ENCODE measurements at places on chromosomes 6 and 20. TPM values are rescaled to one million over a fixed set of nuclear protein-coding genes. Genes with fewer than 3 reads are reported as not detected.

DNA sequence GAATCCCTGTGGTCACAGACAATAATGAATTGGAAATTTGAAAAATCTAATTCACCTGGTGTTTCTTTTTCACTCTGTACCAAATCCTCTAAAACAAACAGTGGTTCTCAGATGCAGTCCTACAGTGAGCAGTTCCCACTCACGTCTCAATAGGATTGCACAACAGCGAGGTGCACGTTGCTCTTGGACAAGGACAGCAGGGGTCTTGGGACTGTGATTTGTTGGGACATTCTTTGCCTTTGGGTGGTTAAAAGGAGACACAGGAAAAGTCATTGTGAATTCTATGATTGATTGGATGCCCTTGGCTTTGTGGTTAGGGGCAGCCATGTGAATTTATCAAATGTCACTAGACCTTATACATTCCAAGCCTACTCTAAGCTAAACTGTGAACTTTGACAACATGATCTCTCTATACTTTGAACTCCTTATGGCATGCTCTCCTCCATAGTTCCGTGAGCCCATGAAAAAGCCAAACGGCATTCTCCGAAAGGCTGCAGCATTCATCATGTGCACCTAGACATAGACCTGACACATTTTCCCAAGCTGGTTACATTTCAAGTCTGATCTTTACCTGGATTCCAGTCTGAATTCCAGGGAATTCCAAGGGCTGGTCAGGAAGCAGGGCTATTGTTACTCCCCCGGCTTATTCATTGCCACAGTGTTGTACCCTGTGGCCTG is 647 bp downstream of the UNC93A start:
- no peaks in the 10 kb centered on the region for H3K27me3 ChIP-seq
- no peaks in the 10 kb centered on the region for H3K36me3 ChIP-seq
- no peak overlapping the region for H3K4me3 ChIP-seq
- no peaks in the 10 kb centered on the region for H3K4me1 ChIP-seq
- DNase-seq, result no peak

GRCh38 chr6:169501128-169501527 is 200.7 kb downstream of the WDR27 start:
- no peak overlapping the region for H3K4me3 ChIP-seq
- H3K27me3 ChIP-seq, result no peaks in the 10 kb centered on the region
- H3K36me3 ChIP-seq, result no peaks in the 10 kb centered on the region

- H3K4me1 ChIP-seq, result peaks cover 2% of the 10 kb centered on the region
- H3K4me3 ChIP-seq, result no peak overlapping the region
- no peak overlapping the region for H3K27ac ChIP-seq
- no peaks in the 10 kb centered on the region for H3K27me3 ChIP-seq
Measured at GRCh38 chr6:16854986-16855385, 93.7 kb upstream of the ATXN1 start.

GRCh38 chr6:109239651-109240321 is 142.5 kb downstream of the CD164 start:
- no peak overlapping the region for H3K4me3 ChIP-seq
- H3K36me3 ChIP-seq, result no peaks in the 10 kb centered on the region
- no peaks in the 10 kb centered on the region for H3K27me3 ChIP-seq
- peaks cover 37% of the 10 kb centered on the region for H3K4me1 ChIP-seq
- H3K27ac ChIP-seq, result peak overlapping the region; percentile 67

DNA sequence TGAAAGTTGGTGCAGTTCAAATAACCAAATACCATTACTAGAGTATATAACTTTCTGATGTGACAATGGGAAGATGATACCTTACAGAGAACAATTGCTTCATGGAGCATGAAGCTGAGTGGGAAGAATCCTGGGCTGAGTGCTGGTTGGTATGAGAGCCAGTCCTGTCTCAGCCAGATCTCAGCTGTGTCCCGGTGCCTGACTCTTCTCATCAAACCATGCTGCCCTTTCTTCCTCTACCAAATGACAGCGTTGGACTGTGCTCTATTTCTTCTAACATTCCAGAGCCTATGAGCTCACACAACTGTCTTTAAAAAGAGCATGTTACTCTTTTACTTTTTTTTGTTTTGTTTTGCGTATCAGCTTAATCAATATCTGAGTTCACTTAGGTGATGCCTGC is 27.5 kb upstream of the PBOV1 start:
- H3K27me3 ChIP-seq, result no peaks in the 10 kb centered on the region
- H3K36me3 ChIP-seq, result no peaks in the 10 kb centered on the region
- H3K4me3 ChIP-seq, result no peak overlapping the region
- H3K4me1 ChIP-seq, result no peaks in the 10 kb centered on the region

DNA sequence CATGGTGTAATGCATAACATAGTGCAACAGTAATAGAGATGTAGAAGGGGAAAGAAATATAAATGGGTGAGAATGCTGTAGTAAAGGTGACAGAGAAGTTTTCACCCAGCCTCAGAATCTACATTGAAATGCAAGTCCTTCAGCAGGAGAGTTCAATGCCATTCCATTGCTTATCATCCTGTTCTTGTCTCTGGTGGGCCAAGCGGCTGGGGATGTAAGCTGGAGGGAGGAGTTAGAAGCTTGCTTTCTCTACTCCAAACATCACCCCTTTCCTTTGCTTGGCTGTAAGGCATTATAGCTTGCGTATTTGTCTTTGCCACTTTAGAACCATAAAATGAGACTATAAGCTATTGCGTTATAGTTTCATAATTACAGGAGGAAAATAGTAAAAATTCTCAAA is 2.2 kb upstream of the FUT9 start:
- H3K27me3 ChIP-seq, result no peaks in the 10 kb centered on the region
- no peak for DNase-seq
- H3K4me3 ChIP-seq, result no peak overlapping the region
- H3K36me3 ChIP-seq, result no peaks in the 10 kb centered on the region
- no peak overlapping the region for H3K27ac ChIP-seq
- H3K4me1 ChIP-seq, result no peaks in the 10 kb centered on the region

GRCh38 chr6:37283268-37283667 is 25.3 kb upstream of the TMEM217 start:
- H3K27ac ChIP-seq, result peak overlapping the region; percentile 85
- H3K36me3 ChIP-seq, result peaks cover 6% of the 10 kb centered on the region

DNA sequence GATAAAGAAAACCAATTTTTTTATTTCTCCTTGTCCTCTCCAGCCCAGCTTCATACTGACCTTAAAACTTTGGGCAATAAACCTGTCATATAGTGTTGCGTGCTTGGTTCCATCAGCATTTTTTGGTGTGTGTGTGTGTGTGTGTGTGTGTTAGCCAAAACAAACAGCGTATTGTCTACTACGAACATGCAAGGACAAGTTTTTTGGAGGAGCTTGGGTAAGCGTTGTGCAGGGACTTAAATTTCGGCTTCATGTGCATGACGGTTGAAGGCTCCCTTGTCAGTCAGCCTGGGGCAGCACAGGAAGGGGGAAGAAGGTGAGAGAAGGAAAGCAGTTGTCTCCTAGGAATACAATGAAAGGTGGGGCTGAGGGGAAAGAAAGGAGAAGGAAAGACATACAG is 62.0 kb upstream of the PAX1 start:
- no peak overlapping the region for H3K27ac ChIP-seq
- H3K4me1 ChIP-seq, result no peaks in the 10 kb centered on the region
- H3K36me3 ChIP-seq, result no peaks in the 10 kb centered on the region

GRCh38 chr6:33894438-33894837 is 90.6 kb upstream of the MLN start:
- no peak overlapping the region for H3K4me3 ChIP-seq
- no peaks in the 10 kb centered on the region for H3K4me1 ChIP-seq
- H3K27ac ChIP-seq, result no peak overlapping the region
- H3K36me3 ChIP-seq, result no peaks in the 10 kb centered on the region
- peaks cover 19% of the 10 kb centered on the region for H3K27me3 ChIP-seq
- DNase-seq, result no peak

DNA sequence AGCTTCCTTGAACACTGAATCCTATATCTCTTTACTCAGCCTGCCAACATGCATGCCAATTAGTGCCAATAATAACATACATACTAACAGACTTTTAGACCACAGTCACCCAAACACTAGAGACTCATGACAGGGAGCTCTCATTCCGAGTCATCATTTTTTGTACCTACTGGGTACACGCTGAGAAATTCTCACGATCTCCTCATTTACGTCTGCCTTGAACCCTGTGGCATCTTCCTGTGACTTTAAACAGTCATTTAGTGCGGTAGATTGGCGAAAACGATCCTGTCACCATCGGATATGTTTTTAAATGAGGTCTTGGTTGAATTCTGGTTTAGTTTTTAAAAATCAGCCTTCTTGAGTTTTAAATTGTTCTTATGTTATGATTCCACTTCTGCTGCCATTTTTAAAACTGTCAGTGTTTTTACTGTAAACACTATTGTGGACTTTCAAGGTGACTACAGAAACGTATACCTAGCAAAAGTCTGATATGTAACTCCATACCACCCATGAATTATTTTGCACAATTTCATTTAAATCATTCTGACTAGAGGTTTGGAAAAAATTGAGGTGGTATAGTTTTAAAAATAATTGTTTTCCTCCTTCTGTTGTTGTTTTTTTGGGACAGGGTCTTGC is 275.4 kb downstream of the TSHZ2 start:
- H3K36me3 ChIP-seq, result no peaks in the 10 kb centered on the region
- H3K27ac ChIP-seq, result no peak overlapping the region
- H3K4me1 ChIP-seq, result no peaks in the 10 kb centered on the region
- H3K27me3 ChIP-seq, result no peaks in the 10 kb centered on the region
- DNase-seq, result no peak

DNA sequence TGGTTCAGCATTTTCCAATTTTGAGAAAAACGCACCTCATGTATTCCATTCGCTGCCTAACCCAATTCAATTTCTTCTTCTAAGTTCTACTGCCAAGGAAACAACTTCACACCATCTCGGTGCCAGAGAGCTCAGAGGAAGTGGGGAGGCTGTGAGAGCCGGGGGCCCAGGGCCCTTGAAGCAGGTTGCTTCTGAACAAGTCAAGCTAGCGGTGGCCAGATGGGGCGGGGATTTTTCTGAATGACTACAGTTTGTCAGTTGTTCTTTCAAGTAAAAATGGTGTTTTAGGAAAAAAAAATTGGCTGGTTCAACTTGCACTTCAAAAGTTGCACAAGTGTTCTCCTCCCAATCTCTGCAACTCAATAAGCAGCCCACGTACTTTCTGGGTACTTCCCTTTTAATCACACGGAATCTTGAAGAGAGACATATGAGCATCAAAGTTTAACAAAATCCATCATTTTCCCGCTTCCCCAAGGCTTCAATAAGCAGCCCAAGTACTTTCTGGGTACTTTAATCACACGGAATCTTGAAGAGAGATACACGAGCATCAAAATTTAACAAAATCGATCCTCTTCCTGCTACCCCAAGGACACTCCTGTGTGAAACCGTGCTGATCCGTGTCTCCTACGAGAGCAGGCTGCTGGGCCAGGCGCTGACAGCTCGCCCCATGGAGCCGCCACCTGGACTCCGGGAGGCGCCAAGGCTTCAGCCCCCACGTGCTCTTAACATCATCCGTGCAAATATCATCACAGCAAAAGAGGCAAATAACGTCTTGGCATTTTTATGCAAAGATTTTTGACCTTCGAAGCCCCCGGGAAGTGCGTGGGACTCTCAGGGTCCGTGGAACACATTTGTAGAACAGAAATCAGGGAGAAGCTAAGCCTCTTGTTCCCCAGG is 186.7 kb upstream of the PDE10A start:
- H3K4me1 ChIP-seq, result no peaks in the 10 kb centered on the region
- no peak overlapping the region for H3K27ac ChIP-seq
- peak overlapping the region; percentile 28 for H3K4me3 ChIP-seq
- DNase-seq, result peak; percentile 38

DNA sequence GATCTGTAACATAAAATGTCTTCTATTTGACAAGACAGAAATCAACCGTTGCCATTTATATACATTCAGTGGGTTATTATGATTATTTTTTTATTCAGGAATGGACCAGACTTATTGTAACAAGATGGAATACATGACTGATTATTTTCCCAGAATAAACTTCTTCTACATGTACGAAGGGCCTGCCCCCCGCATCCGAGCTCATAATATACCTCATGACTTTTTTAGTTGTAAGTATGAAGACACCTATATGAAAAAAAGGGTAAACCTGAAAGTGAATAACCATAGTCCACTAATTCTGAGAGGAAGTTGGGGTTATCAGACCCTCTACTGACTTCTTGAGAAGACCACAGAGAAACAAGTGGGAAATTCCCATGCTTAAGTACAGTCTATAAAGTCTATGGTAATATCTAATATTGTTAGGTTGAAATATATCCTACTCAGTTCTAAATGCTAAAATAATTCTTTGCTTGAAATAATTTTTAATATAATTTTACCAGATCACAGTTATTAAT is 15.9 kb downstream of the OR2A4 start:
- DNase-seq, result no peak
- H3K4me3 ChIP-seq, result no peak overlapping the region
- H3K27me3 ChIP-seq, result no peaks in the 10 kb centered on the region
- H3K36me3 ChIP-seq, result no peaks in the 10 kb centered on the region
- no peaks in the 10 kb centered on the region for H3K4me1 ChIP-seq

- no peaks in the 10 kb centered on the region for H3K36me3 ChIP-seq
- H3K4me1 ChIP-seq, result peaks cover 3% of the 10 kb centered on the region
- H3K27me3 ChIP-seq, result no peaks in the 10 kb centered on the region
- DNase-seq, result no peak
Measured at GRCh38 chr6:169252505-169253189, 999 bp downstream of the THBS2 start.

SNAP25 gene
- total RNA-seq, result not detected

TPD52L2 gene
- total RNA-seq, result 40.7 TPM

CALHM4 gene
- total RNA-seq, result 0.27 TPM

Measured in psoas muscle (tissue), 8 donors.